ENCODE measurements at places on chromosomes 7 and 10.

- peak; percentile 92 for DNase-seq
These were observed 29.7 kb downstream of the TRIM8 start for GRCh38 chr10:102673819-102674511.

DNA sequence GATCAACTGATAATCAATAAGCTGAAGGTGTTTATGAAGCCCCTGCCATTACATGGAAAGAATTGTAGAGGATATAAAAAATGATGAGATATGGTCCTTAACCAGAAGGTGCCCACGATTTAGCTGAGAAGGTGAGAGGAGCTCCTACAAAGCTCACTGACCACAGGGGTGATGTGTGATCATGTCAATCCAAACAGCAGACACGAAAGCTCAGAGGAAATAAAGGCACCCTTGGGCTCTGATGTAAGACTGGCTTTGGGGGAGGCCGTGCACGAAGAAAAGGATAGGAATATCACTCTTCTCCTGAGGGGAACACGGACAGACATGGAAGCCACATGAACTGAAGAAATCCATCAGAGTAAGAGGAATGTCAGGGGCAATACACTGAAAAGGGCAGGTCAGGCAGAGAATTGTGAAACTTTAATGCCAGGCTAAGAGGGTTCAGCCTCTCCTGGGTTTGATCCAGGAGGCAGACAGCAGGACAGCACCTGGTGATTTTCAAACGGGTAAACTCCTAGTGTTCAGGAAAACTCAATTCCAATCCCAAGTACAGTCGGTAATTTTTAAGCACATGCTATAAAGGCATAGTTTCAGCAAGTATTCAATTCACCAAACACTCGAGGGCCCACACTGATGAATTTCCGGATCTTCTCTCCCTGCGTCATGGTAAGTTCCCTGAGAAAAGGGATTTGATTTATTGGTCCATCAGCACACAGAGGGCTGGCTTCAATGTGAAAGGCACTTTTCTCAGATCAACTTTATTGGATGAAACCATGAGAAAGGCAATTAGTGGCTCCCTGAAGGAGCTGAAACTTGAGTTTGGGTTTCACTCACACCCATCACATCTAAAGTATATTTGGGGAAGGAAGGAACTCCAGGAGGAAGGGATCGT lies 163.8 kb downstream of the PRPF18 start:
- no peak for DNase-seq

- no peak for DNase-seq
These were observed 18.1 kb upstream of the LIPK start for GRCh38 chr10:88687853-88688467.

DNA sequence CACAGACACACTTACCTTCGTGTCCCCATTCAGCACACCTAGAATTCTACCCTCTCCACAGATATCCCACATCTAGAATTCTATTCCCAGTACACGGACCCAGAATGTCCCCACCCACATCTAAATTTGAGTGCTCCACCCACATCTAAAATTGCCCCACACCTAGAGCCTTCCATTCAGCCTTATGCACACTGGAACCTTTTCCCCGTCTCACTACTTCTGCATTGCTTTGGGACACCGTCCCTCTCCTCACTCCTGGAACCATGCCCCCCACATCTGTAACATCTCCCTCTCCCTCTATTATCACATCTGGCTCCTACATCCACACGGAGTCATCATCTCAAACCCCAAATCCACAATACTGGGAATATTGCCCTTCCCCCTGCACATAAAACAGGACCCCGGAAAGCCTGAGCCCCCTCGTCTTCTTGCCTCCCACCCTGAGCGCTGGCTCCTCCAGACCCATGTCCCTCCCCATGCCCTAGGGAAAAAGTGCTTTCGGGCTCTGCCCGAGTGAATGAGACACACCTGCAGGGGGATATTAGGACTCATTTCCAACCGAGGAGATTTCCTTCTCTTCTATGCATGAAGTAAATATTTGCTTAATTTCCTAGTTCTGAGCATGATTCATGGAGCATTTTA lies 125.8 kb upstream of the UNC5B start:
- no peak for DNase-seq

DNA sequence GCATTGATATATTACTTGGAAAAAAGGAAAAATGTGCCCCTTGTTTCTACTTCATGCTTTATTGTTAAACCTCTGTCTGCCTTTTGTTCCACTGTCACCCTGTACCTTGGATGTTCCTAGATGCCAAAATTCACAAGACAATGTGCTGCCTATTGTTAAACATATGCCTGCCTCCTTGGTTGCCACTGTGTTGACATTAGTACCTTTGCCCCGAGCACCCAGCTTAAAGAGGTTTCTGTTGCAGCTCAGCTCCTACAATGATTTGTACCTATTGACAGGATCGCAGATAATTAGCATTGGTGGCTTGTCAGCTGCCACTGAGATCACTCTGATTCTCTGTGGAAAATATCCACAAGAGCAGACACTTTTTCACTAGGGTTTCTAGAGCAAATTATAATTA lies 188.0 kb downstream of the KCND2 start:
- no peak for DNase-seq

DNA sequence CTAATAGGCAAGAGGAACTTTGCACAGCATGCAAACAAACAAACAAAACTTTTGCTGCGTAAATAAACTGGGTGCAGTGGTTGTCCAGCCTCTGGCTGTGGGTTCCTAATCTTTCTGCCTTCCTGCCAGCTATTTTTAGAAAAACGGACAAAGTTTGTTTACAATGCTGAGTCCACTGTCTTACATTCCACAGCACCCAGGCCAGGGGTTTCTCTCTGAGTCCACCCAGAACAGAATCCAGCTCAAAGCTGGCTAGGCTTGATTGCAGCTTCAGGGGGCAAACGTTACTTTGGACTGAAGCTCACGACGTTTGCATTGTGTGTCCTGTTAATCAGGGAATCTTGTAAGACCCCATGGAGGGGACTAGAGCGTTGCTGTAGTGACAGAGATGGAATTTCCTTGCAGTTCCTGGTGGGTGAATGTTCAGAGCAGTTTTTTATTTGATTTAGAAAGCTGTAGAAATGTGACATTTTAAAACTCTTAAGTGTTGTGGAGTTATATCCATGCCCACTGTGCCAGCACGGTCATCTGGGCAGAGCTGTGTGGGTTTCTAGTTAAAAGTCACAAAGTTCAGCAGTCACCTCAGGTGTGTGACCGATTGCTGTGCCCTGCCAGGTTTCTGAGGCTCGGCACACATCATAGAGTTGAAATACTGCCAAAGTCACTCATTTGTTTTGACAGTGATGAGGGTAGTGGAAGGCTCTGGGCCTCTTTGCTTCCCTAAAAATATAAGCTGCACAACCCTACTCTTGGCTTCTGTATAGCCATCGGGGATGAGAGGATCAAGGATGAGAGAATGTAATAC lies 247.0 kb downstream of the STK31 start:
- no peak for DNase-seq

GRCh38 chr10:10869592-10869991 lies 148.1 kb upstream of the CELF2 start:
- peak; percentile 6 for DNase-seq

GRCh38 chr10:88131511-88132139 lies 268.2 kb downstream of the PTEN start:
- no peak for DNase-seq

GRCh38 chr10:67257018-67257417 lies 331.2 kb downstream of the LRRTM3 start:
- no peak for DNase-seq

All from activated CD4-positive, alpha-beta T cell treated with anti-CD3 and anti-CD28 coated beads, Interleukin-2, amount 10 ng/mL, durations not matched to agents 7 days and 5 days (primary cell).